Naive thymus-derived CD8-positive, alpha-beta T cell (primary cell): ENCODE measurements at places on chromosomes 4 and X.

DNA sequence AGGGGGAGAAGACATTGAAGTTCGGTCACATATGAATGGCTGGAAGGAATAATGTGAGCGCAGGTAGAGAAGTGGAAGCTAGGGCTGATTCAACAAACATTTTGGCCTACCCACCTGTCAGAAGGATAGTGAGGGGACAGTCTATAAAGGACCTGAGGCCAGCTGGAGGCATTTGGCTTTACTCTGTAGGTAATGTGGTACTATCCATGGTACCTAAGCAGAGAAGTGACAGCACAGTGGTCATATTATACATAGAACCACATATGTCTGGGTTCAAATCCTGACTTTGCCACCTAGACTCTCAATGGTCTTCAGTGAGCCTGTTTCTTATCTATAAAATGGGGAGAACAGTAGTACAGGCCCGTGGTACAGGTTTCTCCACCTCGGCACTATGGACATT lies 257.1 kb downstream of the EVC2 start:
- DNase-seq: no peak

- DNase-seq: peak; percentile 9
These were observed at the start of gene GPRASP2 for GRCh38 chrX:102712216-102712966. TSS of gene GPRASP2 (plus strand) at chrX:102712448. CDS start at chrX:102714870, 2,422 bp downstream.

DNA sequence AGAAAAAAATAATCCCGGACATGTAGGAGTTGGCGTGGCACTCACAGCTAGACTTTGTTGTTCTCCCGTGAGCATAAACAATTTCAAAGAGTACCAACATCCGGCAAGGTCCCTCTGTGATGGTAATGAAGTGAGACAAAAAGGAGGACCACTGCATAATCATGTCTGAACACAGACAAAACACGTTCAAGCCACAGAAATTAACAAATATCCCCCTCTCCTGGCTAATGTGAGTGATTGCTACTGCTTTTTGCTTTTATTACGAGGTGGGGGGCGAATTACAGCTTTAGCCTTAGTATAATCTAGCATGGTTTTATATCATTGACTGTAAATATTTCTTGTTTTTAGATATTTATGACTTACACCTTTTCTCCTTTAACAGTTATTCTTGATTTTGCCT lies 118.5 kb downstream of the PLS3 start:
- DNase-seq: no peak

- no peak for DNase-seq
These were observed 138.7 kb downstream of the CHRNA9 start for GRCh38 chr4:40473578-40474388.

DNA sequence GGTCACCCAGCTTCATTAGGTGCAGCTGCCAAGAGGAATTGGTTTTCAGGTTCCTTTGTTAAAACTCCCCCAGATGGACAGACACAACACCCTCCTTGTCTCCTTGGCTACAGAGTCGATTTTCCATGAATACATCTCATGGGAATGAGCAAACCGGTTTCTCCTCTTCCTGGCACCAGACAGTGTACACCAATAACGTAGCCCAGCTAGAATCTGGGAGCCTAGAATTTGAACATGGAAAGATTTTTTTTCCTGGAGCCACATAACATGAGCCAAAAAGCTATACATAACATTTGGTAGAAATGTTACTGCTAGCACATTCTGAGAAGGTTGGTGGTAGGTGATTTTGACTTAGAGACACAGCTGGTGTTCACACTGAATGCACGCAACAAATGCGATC lies 62.9 kb upstream of the SLC34A2 start:
- DNase-seq: no peak

- no peak for DNase-seq
These were observed 336.9 kb downstream of the ZNF674 start for GRCh38 chrX:46208225-46208854.

DNA sequence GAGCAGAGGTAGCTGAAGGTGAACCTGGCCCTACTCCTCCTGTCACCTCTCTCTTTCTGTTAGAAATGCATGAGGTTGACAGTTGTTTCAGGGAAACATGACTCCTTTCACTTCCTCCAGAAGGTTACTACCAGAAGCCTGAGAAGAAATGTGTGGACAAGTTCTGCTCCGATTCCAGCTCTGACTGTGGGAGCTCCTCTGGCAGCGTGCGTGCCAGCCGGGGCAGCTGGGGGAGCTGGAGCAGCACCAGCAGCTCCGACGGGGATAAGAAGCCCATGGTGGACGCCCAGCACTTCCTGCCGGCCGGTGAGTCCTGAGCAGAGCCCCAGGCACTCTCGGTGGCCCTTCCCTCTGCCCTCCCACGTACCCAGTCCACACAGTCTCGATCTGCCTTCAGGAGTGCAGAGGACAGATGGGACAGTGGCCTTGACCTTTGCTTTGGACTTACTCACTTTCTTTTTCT lies 61.3 kb upstream of the TLR2 start:
- no peak for DNase-seq

DNA sequence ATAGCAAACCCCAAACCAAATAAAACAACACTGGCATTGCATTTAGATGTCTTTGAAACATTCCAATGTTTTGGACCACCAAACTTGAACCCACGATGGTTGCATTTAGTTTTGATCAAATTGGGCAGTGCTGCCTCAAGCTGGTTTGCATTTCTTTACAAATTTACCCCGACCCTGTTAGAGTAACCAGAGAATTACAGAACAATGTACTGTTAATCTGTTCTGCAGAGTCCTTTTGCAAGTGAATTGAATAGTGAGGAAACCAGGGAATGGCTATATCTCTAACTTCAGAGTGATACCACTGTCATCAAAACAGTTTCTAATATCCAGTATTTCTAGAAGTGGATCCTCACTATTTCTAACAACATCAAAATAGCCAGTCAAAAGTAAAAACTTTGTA lies 49.5 kb upstream of the GYPA start:
- no peak for DNase-seq

DNA sequence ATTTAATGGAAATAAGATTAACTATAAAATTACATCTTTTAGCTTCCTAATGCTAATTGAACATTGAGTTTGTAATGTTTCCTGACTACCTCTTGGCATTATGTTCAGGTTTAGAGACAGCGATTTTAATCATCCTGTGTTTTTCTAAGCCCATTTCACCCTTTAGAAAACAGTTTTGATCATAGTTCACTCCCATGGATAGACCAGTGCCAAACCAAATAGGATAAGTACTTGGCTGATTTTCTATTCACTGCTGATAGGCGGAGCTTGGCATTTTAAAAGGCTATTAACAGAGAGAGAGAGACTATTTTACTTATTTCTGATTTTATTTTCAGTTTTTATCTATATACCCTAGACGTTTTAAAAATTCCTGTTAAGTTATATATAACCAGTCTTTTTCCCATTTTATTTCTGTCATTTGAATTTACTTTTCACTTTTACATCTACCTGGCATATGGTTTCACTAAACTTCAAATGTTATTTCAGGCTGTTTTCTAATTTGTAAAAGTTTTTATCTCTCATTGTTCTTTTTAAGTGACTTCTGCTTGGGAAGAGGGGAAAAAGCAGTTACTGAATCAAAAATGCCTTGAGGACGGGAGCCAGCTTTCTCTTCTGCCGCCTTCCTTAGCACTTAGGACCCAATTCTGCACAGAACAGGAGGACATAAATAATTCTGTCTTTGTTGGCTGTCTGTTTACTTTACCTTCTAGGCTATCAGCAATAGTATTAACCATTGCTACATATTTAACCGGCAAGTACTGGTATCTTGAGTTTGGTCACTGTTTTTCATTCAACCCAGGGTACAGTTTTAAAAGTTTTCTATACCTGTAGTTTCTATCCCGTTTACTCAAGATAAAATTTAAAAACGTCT lies 46.4 kb downstream of the SGMS2 start:
- no peak for DNase-seq

GRCh38 chrX:133983974-133984845 lies 1.2 kb downstream of the GPC3 start:
- DNase-seq: no peak

DNA sequence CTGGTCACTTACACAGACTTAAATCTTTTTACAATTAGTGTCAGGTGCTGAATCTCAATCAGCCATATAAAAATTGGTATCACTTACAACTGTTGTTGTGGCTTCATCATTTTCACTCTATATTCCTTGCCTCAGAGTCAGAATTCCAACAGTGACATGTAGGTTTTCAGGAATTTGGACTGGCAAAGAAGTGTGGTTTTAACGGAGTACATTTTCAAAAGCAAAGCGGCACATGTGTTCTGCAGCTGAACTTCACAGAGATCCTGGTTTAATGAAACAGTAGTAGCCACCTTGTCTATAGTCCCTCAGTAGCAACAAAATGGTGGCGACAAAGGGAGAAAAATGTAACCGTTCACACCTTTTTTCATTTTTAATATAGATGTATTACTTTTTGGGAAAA lies 486.6 kb downstream of the FAT4 start:
- no peak for DNase-seq

- no peak for DNase-seq
These were observed 2.1 kb downstream of the SLC6A8 start for GRCh38 chrX:153689654-153690465.

GRCh38 chrX:17738737-17739535 lies 1.6 kb downstream of the SCML1 start:
- DNase-seq: no peak

DNA sequence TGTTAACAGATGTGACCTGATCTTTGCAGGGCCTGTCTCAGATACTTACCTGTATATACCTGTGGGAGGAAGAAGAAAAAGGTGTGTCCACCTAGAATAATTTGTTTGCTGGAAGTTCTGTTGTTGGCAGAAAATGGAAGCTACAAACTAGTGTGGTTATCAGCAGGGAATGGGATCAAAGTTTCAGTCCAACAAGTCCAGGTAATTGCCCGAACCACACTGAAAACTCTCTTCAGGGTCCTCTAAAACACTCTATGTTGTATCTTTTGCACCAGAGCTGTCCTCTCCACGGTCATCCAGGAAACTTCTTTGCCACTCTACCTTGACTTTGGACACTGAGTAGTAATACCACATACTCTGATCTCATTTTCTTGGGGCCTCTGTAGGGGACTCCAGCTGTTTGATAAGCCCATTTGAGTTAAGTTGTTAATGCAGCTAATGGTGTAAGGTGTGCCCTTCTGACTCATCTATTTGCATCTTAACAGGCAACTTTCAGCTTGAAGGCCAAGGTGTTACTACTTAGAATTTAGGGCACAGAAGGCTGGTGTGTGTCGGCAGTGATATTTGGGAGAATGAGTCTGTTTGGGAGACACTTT lies 38.7 kb upstream of the GATB start:
- no peak for DNase-seq

GRCh38 chr4:174764105-174764729 lies 64.8 kb downstream of the GLRA3 start:
- no peak for DNase-seq

DNA sequence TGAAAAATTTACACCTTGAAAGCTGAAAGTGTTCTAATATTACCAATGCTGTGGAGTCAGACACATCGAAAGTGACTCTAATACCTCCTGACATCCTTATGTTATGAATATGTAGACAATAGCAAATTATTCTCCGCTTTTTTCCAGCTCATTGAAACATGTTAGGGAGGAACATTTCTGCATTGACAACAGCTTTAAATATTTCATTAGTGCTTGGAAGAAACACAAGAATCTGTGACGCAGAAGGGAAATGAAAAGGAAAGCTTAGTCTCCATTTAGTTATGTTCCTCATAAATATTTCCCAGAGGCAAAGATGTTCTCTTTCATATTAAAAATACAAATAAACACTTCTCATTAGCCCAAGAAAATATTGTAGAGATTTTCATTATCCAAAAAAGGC lies 55.8 kb upstream of the CD99 start:
- no peak for DNase-seq

GRCh38 chr4:40340030-40340429 lies 4.9 kb downstream of the CHRNA9 start:
- no peak for DNase-seq

DNA sequence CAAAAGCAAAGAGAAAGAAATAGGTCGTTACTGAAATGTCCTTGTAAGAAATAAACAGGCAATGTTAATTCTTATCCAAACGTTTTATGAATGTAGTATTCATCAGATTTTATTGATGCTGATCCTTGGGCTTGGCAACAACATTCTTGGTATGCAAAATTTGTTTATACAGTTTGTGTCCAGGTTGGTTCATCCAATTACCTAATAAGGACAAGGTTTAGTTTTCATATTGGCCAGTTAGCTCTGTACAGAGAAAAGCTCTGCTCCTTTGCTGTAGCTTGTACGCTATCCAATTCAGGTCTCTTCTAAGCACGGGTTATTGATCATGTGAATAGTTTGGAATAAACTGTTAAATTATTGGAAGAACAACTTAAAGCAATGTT lies 14.4 kb upstream of the CCNG2 start:
- no peak for DNase-seq

- peak; percentile 61 for DNase-seq
These were observed 395.2 kb downstream of the MID1IP1 start for GRCh38 chrX:39196192-39197102.

GRCh38 chr4:95758001-95758400 lies 81.9 kb upstream of the PDHA2 start:
- DNase-seq: no peak

DNA sequence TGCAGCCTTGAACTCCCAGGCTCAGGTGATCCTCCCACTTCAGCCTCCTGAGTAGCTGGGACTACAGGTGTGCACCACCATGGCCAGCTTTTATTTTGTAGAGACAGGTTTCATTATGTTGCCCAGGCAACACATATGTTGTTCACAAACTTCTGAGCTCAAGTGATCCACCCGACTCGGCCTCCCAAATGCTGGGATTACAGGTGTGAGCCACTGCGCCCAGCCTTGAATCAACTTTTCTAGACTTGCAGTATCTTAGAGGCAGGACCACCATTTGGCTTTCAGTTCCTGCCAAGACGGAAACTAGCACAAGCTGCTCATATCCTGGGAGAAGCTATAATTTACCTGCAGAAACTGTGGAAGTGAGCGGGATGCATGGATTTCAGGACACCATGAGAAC lies 19.9 kb downstream of the NAT8L start:
- no peak for DNase-seq

DNA sequence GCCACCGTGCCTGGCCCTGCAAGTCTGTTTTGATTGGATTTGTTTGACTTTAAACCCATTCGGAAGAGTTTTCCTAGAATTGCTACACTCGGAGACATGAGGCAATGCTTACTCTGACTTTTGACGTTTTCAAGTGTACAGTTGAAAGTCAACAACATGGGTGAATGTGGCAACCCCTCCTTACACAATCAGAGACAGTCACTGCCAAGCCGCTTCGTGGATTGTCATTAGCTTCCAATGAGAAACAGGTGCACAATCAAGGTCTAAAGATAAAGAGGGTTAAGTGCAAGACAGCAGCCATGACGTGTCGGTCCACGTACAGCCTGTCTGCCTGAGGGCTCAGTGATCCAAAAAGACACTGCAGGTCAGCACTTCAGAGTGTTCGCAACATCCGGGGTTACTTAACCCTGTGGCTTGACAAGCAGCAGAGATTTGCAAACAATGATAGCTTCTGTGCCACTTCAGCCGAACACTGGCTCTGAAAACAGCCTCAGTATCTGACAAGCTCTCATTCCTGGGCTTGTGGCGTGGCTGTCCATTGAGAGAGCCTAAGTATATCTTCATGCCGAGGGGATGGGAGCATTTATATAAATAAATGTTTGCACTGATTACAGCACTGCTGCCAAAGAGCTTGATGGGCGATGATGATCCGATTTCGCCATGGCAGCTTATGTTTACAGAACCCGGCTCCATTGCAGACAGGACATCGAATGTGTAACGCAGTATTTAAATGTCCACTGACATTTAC lies 180.0 kb downstream of the DHRSX start:
- no peak for DNase-seq
